Left cardiac atrium (tissue), 4 donors: ENCODE measurements at places on chromosomes 2 and 18. TPM values are rescaled to one million over a fixed set of nuclear protein-coding genes. Genes with fewer than 3 reads are reported as not detected.

- DNase-seq = no peak
These were observed 9.3 kb upstream of the MPP4 start for GRCh38 chr2:201707753-201708152.

- DNase-seq = peak; percentile 12
These were observed 233.7 kb downstream of the HDAC4 start for GRCh38 chr2:239167011-239167673.

KIF5C gene
- 1.1 TPM for total RNA-seq

GRCh38 chr2:219279916-219280516, 850 bp downstream of the DNAJB2 start:
- DNase-seq = no peak

GRCh38 chr2:40642237-40642636, 190.3 kb upstream of the SLC8A1 start:
- no peak for DNase-seq

- DNase-seq = no peak
These were observed 95.8 kb downstream of the SLC25A12 start for GRCh38 chr2:171798156-171798820.

DNA sequence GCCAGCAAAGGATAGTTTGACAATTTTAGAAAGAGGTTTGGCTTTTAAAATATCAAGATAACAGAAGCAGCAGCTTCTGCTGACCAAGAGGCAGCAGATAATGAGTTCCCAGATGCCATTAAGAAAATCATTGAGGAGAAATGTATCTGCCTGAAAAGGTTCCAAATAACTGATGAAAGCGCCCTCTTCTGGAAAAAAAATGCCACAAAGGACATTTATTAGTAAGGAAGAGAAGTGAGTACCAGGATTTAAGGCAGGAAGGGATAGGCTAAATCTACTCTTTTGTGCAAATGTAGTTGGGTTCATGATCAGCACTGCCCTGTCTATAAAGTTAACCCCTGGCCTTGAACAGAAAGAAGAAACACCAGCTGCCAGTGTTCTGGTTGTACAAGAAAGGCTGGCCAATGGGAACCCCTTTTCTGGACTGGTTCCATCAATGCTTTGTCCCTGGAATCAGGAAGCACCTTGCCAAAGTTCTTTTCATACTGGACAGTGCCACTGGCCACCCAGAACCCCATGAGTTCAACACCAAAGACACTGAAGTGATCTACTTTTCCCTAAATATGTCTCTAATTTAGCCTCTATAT, 40.6 kb downstream of the DHX57 start:
- DNase-seq = no peak

DNA sequence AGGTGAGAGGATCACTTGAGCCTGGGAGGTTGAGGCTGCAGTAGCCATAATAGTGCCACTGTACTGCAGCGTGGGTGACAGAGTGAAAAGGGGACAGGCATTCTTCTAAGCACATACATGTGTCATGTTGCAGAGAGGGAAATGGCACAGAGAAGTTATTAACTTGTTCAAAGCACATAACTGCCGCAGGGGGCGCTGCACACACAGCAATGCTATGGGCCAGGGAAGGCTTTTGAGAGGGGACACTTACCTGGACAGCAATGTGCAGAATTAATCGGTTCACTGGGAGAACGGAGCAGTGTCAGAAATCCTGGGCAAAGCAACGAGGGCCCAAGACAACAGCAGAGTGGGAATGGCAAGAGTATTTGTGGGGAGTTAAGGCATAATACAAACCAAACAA, 2.4 kb downstream of the SCYGR8 start:
- DNase-seq = no peak

DNA sequence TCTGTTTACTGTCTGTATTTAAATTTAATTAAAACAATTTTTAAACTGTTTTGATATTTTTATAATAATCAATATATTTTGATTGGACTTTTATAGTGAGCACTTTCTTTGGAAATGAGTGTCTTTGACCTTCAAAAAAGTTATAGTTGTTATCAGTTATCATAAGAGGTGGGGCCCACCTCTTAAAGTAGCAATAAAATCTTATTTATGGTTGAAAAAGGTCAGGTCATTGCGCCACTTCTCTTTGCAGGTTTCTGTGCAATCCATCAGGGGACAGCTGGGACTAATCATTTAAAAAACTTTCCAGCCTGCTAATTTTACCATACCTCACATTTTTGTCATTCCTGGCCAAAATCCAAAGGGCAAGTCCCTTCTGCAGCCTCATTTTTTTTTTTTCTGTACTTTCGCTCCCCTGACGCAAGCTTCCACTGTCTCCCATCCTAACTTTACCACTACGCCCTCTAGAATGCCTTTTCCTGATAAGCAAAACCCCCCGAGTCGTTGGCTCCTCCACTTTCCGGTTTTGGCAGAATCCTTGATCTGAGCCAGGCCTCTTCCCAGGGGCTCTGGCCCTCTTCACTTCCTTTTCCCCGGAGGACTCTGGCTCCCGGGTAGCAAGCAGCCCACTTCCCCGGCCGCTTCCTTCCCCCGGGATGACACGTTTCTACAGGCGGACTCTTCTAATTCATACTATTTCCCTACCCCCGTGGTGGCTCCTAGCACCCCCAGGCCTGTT, 1.1 kb upstream of the SEH1L start:
- DNase-seq = peak; percentile 74

GRCh38 chr2:96114546-96114902, 1.8 kb downstream of the ADRA2B start:
- no peak for DNase-seq

LOXHD1 gene
- 0.24 TPM for total RNA-seq

GRCh38 chr18:44944461-44944860, 263.8 kb downstream of the SETBP1 start:
- no peak for DNase-seq

- DNase-seq = no peak
These were observed 91.4 kb upstream of the IL1R2 start for GRCh38 chr2:101900375-101900774.

DNA sequence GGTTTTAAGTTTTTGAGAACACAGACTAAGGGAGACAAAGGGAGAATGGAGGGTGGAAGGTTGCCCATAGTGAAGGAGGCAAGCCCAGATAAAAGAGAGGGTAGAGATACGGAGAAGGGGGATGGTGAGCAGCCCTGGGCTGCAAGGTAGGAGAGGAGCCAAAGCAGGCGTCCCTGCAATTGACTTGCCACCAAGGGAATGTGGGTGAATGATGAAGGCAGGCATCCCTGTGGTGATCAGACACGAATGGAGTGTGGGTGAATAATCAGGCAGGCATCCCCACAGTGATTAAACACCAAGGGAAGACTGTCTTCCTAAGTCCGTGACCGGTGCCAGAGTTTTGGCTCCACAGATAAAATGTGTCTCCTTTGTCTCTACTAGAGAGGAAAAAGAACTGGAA, 16.5 kb upstream of the ALPK2 start:
- peak; percentile 24 for DNase-seq

DNA sequence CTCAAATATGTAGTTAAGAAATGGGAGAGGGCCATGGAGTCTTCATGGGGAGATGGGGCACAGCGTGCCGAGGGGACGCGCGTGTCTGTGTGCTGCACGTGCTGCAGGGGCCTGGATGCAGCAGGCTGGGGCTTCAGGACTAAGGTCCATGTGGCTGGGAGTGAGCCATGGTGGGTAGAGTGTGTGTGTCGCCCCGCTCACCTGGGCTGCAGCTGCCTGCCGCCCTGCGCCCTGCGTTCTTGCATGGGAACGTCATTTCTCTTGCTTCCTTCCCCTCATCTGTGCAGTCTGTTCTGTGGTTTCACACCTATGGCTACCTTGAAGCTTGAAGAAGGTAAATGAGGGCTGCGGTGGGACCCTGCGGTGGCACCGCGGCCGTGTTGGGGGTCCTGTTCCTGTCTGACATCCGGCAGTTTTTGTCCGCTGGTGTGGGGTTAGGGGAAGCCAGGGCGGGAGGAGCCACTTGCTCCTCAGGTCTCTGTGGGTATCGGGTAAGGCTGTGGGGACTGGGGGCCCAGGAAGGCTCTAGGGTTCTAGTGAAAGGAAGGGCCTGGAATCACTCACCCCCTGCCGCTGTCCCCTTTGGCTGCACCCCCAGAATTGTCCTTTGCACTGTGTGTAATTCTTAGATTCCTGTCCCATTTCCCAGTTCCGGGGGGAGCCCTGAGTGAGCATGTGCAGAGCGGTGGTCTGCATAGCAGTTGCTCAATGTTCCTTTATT, 54.1 kb upstream of the HS6ST1 start:
- no peak for DNase-seq

GRCh38 chr2:240599141-240599583, 12.6 kb downstream of the CAPN10 start:
- DNase-seq = peak; percentile 18

TTLL4 gene
- total RNA-seq = 12.3 TPM

- no peak for DNase-seq
These were observed 101.2 kb downstream of the APOB start for GRCh38 chr2:20942646-20943125.

- no peak for DNase-seq
These were observed 38.0 kb upstream of the NEDD4L start for GRCh38 chr18:58005885-58006523.

GPR35 gene
- total RNA-seq = 1.1 TPM

- no peak for DNase-seq
These were observed 47.6 kb upstream of the IL1R1 start for GRCh38 chr2:102094917-102095316.

UGT1A9 gene
- 0.12 TPM for total RNA-seq

GRCh38 chr2:171858397-171858958, 35.6 kb downstream of the SLC25A12 start:
- no peak for DNase-seq

CRACDL gene
- 7.7 TPM for total RNA-seq

DNA sequence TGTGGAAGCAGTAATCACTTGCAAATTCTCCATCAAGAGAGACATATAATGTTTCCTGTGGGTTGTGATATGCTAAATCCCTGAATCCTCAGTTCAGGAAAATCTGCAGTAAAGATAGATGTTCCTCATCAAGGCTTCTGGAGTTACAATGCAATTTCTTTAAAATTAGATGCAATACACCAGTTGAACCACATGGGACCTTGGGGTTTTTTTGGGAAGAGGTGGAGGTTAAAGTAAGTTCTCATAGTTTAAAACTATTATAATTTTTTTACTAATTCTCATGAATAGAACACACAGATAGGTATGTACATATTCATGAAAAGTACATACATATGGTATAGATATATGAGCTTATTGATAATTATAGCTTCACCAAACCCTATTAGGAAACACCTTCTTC, 496.2 kb downstream of the SATB2 start:
- no peak for DNase-seq

DNA sequence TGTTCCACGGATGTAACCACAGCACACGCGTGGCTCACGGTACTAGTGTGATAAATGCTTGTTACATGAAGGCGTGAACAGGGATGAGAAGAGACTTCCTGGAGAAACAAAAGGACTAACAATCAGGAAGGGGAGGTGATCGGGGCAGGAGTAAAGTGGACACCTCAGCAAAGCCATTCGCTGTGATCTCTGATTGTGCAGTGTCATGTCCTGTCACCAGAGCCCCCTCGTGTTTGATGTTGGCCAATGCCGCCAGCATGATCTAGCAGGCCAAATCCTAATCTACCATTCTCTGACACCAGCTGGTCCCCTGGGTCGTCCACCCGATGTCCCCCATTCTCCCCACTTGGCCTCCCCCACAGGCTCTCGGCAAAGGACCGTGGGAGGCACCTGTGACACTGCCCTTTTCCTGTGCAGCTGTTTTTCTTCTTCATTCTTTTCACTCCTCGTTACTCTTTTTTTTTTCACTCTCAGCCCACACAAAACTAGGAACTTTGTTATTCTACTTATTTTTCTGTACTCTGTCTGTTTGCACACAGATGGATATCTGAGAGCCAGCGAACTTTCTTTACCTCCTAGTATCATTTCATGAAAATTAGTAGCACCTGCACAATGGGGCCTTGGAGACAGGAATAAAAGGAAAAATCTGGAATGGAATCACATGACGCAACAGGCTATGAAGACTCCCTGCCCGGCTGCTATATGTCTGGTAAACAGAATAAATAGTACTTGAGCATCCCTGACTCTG, 146.8 kb downstream of the TGIF1 start:
- DNase-seq = peak; percentile 59

DNA sequence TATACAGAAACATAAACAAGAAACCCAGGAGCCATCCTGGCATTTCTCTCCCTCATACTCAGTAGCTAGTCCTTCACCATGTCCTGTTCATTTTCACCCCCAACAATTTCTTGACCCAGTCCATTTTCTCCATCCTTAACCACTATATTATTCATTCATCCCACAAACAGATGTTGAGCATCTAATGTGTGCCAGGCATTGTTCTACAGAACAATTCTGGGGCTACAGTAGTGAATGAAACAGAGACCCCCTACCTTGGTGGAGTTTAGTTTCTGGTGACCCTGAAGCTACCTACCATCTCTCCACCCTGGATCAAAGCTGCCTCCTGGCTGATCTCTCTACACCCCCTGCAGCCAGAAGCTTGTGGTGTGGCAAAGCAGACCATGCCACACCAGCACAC, 27.5 kb upstream of the BZW1 start:
- no peak for DNase-seq

DNA sequence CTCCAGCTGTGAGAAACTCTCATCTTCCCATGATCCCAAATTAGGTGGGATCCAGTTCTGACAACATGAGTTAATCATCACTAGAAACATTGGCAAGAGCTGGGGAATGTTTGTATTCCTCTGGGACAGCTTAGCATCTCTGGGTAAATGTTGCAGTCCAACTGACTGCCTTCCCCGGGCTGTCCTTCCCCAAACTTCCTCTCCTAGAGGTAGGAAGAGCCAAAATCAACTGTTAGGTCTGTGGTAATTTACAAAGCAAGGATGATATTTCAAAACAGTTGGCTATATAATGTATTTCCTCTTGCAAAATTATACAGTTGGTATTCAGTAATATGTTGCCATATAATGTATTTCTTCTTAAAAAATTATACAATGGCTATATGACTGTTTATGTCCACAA, 148.5 kb downstream of the MGAT5 start:
- DNase-seq = peak; percentile 46

- DNase-seq = no peak
These were observed 27.5 kb downstream of the BUB1 start for GRCh38 chr2:110650346-110650745.

ZCCHC2 gene
- total RNA-seq = 24.1 TPM

DNA sequence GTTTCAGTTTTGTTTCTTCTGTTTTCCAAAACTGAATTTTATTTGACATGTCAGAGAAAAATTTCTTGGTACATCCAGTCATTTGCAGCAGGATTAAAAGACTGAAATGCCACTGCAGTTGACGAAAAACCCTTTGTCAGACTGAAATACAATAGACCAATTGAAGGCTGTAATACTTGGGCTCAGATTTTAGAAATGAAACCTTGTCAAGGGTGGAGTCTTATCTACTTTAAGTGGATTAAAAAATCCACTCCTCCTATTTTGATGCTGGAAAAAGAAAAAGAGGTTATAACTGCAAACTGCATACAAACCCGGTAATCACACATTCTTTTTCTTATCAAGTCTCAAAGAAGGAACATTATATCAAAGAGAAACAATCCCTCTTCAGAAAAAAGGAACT, 80.2 kb upstream of the NEUROD1 start:
- no peak for DNase-seq
